Tibial nerve (tissue), 4 donors: ENCODE measurements at places on chromosomes 7 and 10. TPM values are rescaled to one million over a fixed set of nuclear protein-coding genes. Genes with fewer than 3 reads are reported as not detected.

- DNase-seq, result no peak
These were observed 23.0 kb upstream of the AFAP1L2 start for GRCh38 chr10:114427124-114427852.

NXPH1 gene
- total RNA-seq, result not detected

- DNase-seq, result no peak
These were observed 81.5 kb downstream of the ARL4A start for GRCh38 chr7:12768948-12769347.

GRCh38 chr7:158957921-158958491 lies 101.6 kb downstream of the DYNC2I1 start:
- no peak for DNase-seq

DNA sequence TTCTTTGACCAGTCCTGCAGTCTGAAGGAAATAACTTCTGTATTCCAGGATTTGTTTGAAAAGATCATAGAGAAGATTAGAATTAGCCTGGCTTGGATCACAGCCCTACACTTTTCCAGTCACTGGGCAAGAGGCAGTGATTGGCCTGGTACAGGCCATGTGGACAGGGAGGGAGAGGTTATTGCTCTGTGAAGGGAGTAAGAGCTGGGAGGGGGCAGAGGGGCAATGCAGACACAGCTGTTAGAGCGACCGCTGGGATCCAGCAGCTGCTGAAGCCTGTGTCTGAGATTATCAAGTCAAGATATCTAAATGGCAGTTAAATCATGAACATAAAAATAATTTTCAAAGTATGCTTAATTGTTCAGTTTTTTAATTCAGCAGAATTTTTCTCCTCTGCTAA lies 257.3 kb downstream of the SDK1 start:
- no peak for DNase-seq

GRCh38 chr10:30233186-30233959 lies 115.7 kb downstream of the MTPAP start:
- no peak for DNase-seq

RAMP3 gene
- 108 TPM for total RNA-seq

GRCh38 chr10:15719899-15720634 lies at the start of gene ITGA8:
TSS of gene ITGA8 (minus strand) at chr10:15719922. CDS start at chr10:15719771, 151 bp downstream.
- DNase-seq, result no peak
